Stimulated activated CD4-positive, alpha-beta T cell treated with anti-CD3 and anti-CD28 coated beads, Interleukin-15, amount 100 ng/mL, for 1 hour (primary cell): ENCODE measurements at places on chromosomes 11 and 22.

- DNase-seq = no peak
Measured at GRCh38 chr22:44752285-44753188, at the start of gene ARHGAP8. Gene ARHGAP8, plus strand, starts transcription at chr22:44752575. Its CDS starts 33,953 bp downstream, at chr22:44786528.

DNA sequence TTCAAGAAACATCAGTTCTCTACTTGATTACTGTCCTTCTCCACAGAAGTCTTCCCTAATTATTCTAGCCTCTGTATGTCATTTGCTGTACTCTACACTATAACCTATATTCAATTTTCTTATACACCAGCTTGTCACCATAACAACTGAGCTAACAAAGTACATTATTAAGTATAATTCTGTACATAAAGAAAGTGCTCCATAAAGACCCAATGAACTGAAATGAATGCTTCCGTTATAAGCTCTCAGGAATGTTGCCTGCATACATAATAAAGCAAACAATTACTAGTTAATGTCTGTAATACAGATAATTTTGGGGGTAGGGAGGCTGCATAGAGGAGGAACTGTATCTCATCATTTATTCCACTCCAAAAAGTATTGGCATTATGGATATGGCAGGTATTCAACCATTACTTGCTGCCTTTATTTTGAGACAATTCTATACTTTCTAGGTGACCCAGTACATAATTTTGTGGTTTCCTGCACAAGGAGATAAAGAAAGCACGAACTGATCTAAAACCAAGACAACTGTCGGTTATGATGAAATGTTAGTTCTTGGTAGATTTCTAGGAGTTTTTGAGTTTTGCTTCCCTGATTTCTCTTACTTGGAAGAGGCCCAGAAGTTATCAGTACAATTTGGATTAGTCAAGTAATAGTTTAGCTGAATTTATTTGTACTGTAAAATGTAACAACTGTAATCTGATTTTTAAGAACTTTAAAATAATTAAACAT lies 202.5 kb downstream of the SBF2 start:
- DNase-seq = no peak

DNA sequence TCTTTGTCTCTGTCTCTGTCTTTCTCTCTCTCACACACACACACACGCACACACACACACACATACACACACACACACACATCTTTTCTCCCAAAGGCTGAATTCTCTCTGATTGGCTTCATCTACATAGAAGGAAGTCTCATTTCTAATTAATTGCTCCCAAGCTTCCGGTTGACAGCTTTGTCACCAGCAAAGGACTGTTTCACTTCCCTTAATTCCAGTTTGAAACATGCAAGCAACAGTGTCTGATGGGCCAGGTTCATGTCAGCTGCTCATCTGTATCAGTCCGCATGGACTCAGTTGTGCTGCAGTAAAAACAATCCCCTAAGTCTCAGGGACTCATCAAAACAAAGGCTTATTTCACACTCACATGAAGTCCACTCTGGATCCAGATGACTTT lies 16.2 kb upstream of the PVALB start:
- DNase-seq = no peak

DNA sequence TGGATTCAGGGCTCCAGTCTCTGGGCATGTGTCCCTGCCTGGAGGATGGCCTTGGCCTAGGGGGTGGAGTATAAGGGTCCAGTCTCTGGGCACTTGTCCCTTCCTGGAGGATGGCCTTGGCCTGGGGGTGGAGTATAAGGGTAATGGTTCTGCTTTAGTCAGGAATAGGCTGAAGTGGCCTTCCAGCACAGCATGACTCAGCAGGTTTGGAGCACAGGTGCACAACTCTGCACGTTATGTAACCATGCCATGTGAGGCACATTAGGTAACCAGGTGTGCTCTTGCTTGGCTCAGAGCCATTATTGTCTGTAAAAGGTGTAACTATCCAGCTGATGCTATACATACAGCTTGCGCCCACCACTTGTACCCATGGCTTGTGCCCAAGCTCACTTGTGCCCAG lies 48.4 kb upstream of the POLD3 start:
- DNase-seq = no peak

DNA sequence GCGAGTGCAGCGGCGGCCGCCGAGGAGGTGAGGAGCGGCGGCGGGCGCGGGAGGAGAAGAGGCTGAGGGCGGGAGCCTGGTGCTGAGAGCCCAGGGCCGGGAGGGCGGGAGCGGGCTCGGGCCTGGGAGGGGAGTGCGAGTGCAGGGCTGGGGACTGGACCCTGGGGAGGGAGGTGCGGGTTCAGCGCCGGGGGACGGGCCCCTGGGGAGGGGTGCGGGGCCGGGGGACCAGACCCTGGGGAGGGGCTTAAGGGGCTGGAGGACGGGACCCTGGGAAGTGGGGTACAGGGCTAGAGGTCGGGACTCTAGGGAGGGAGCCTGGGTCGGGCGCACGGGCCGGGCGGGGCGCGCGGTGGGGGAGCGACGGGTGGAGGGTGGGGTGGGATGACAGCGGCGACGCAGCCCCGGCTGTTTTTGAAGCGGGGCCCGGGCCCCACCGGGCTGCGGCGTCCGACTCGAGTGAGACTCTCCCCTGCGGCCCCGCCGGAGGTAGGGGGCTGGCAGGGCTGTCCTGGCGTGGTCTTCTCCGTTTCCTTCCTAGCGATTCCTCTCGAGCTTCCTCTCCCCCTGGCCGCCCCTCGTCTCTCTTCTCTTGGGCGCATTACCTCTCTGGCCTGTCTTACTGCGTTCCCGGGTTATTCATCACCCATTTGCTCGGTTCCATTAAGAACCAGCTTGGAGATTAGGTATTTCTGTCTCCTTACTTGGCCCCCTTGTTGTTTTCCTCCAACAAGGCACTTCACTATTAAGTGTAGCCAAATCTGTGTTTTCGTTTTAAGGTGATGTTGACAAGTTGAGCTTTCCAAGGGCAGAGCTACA lies 754 bp downstream of the NUP50 start:
- DNase-seq = peak; percentile 35

DNA sequence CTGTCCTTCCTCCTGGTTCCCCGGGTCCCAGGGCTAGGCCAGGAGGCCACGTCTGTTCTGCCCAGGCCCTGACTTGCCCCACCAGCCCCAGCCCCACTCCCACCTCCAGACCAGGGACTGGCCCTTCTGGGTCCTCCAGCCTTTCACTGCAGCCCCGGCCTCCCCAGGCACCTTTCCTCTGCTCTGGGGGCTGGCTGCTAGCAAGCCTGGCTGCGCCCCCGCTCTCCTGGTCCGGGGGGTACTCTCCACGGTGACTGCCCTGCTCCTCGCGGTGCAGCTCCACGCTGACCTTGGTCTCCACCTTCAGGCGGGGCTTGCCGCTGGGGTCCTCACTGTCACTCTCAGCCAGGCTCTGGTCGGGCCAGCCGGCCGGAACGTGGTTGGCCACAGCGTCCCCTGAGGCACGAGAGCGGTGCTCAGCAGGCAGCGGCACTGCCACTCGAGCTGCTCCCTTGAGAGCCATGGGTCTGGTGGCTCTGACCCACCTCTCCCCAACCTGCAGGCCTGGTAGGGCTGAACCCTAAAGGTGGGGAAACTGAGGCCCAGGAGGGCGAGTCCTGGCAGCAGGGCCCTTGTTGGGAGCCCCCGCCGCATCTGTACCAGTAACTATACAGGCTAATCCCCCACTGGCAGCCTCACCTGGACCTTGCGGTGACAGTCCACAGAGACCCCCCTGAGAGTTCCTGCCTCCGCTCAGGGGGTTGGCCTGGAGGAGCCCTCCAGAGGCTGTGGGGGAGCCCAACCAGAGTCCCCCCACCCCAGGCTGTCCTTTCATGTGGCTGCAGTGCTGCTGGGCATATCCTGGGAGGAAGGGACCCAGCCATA lies 29.0 kb downstream of the TRMU start:
- DNase-seq = no peak

- DNase-seq = no peak
Measured at GRCh38 chr22:21613553-21614233, 16.1 kb downstream of the YDJC start.

DNA sequence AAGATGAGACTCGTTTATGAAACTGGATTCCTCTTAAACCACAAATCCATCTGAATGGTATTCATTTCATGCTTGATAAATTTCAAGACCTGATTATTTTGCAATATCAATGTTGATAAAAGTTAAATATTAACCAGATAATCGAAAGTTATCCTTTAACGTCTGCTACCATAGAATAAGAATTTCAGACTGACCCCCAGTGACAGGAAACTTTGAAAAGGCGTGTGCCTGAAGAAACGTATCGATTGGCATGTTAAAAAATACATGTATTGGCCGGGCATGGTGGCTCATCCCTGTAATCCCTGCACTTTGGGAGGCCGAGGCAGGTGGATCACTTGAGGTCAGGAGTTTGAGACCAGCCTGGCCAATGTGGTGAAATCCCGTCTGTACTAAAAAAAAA lies 13.9 kb downstream of the SCGB1A1 start:
- no peak for DNase-seq

DNA sequence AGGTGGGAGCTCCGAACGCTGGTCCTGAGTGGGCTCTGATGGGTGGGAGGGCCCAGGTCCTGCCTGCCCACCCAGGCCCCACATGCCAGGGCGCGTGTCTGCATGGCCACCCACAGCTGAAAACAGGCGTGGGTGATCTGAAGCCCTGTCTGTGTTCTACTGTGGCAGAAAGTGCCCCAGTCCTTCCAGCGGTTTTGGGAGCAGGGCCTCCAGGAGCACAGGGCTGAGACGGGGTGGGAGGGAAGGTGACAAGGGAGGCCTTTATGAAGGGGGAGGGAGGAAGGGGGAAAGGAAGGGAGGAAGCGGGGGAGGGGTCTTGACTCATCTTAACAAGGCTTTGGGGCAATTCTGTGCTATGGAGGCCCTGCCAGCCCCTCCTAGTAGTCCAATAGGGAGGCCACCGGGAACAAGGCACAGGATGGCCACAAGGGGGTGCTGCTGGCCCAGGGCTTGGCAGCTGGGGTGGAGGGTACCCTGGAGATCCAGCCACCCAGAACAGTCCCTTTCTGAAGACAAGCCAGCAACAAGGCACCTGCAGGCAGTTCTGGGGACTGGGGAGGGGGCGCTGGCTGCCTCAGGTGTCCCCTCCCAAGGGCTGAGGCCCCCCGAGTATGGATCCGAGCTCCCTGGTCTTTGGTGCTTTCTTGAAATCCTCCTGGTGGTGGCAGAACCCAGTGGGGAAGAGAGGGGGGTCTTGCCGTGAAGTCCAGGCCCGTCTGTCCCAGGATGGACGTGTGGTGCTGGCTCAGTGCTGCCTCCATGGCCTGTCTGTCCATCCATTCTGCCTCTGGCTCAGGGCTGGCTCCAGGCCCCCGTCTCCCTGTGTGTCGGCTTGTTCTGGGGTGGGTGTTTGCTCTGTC lies 6.3 kb upstream of the FADS3 start:
- peak; percentile 61 for DNase-seq

- no peak for DNase-seq
Measured at GRCh38 chr11:33055375-33055774, 16.0 kb downstream of the TCP11L1 start.

DNA sequence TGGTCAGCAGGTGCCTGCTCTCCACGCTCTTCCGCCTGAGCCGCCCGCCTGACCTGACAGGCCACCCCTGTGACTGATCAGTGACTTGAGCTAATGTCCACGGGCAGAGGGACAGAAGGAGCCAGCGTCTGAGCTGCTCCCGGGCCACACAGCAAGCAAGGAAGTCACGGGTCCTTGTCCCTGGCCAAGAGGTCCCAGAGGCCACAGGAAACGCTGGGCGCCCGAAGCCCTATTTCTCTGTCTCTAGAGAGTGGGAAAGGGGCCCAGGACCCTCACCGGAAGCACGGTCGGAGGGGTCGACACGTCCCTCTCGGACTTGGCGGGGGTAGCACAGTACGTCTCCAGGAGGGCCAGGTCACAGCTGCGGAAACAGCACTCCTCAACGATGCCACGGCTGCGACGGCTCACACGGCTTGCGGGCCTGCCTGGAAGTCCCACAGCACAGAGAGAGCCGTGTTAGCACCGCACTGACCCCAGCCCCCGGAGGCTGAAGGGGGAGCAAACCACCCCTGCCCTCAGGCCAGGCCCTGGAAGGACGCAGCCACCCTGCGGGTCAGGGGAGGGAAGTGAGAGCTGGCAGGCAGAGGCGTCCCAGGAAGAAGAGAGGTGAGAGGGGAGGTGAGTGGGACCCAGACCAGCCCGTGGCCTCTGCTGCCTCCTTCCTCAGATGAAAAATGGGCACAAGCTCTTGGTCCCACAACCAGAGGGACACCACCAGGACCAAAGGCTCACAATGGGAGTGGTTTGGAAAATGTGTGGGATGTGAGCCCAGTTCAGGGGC lies 5.8 kb downstream of the IGF2 start:
- no peak for DNase-seq

DNA sequence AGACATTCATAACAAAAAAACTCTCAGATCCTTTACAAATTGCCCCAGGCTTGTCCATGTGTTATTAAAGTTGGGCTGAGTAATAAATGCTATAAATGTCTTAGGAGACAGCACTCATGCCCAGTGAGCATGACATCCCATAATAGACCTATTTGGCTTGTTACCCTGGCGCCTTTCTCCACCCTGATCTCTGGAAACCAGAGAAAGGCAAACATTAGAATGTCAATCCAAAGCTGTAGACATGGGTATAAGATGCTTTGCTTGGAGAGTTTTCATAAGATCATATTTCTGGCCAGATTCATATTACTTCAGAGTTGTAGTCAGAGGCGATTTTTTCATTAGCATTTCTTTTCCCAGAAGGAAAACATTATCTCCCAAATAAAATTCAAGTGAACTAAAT lies 161.3 kb upstream of the UBASH3B start:
- DNase-seq = no peak

DNA sequence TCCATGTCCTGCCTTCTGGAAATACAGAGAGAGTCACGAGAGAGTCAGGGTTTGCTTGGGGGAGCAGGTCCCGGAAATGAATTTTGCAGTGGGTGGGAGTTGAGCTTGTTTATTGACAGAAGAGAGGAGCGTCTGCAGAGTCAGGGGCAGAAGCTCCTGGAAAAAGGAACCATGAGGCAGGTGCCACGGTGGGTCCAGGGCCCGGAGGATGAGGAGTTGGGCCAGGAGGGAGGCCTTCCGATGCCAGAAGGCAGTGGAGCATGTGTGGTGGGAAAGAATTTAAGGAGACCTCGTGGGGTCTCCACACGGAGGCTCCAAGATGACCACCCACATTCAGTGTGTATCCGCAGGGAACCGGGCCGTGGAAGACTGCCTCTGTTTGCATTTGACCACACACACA lies 461.2 kb downstream of the BRD1 start:
- DNase-seq = no peak

- DNase-seq = no peak
Measured at GRCh38 chr11:44279483-44279882, 30.5 kb downstream of the ALX4 start.
